Kidney capillary endothelial cell (primary cell): ENCODE measurements at places on chromosomes 3 and 15.

GRCh38 chr3:194489736-194490612 lies 3.2 kb upstream of the ATP13A3 start:
- no peak for DNase-seq

- no peak for DNase-seq
Observed at GRCh38 chr3:57169108-57169507, 4.0 kb upstream of the IL17RD start.

DNA sequence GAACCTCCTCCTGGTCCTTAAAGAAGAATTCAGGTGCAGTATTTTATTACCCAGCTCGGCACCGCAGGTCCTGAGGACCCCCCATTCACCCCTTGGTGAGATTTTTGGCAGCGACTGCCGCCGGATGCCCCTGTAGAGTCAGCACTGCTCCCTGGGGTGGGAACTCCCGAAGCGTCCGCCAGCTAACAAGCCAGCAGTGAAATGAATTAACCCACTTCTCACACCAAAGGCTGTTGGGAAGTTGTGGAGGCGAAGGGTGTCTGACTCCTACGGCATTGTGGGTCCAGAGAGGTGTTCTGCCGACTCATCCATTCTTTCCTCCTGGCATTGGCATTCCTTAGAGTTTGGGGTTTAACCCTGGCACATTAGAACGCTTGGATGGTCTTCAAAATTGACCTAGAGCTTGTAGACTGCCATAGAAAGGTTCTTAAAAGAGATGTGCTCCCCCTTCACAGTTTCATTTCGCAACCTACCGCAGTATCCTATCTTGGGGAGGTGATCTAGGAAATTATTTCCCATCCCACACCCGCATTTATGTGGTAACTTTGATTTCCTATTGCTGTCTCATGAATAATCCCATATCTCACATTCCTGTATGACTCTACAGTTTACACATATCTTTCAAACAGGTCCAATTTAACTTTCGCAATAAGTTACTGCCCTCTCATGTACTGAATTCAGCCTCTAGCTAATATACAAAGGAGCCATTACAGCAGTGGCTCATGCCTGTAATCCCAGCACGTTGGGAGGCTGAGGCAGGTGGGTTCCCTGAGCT lies 879 bp upstream of the EIF5A2 start:
- DNase-seq: no peak

DNA sequence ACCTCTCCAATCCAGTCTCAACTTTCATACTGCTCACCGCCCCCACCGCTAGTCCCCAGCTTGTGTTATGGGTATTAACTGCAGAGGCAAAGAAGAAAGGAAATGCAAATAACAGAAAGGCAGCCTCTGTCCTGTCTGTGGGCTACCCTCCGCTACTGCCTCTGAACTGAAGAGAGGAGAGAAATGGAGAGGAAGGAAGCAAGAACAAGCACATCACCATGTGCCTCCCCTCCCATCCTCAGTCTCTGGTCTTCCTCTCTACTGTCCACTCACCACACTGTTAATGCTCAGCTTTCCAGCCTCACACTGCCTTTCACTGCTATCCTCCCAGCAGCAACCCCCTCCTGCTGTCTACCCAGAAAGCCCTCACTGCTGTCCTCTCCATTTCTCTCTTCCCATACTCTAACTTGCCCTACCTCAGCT lies 139.0 kb upstream of the SLC2A2 start:
- no peak for DNase-seq
